Pulmonary artery endothelial cell (primary cell): ENCODE measurements at places on chromosomes 5 and 9. TPM values are rescaled to one million over a fixed set of nuclear protein-coding genes. Genes with fewer than 3 reads are reported as not detected.

RAB14 gene
- 36.3 and 39.3 TPM in 2 replicates for total RNA-seq

C5orf46 gene
- total RNA-seq, result 0.21 TPM in 1 of 2 replicates, not detected in the other

SNCAIP gene
- 8.9 and 18.9 TPM in 2 replicates for total RNA-seq

BRIX1 gene
- total RNA-seq, result 34.2 and 46.8 TPM in 2 replicates

DOK3 gene
- total RNA-seq, result 2.0 and 2.6 TPM in 2 replicates

CSF2 gene
- total RNA-seq, result 0.11 TPM in 1 of 2 replicates, not detected in the other

TRAF1 gene
- 1.7 and 2.5 TPM in 2 replicates for total RNA-seq

DIAPH1 gene
- total RNA-seq, result 42.7 and 52.6 TPM in 2 replicates

TAF1L gene
- total RNA-seq, result 0.04 TPM in 1 of 2 replicates, not detected in the other

MYORG gene
- total RNA-seq, result 3.5 and 5.7 TPM in 2 replicates

NUP188 gene
- 54.3 and 79.3 TPM in 2 replicates for total RNA-seq

MYMK gene
- not detected in 2 replicates for total RNA-seq

TAF11L5 gene
- total RNA-seq, result not detected in 2 replicates

PCDHGA9 gene
- total RNA-seq, result 1.2 and 1.8 TPM in 2 replicates

DYNC2I2 gene
- total RNA-seq, result 86.4 and 101 TPM in 2 replicates

RANBP3L gene
- not detected in 2 replicates for total RNA-seq

LMX1B gene
- total RNA-seq, result not detected in 2 replicates

CNTLN gene
- 8.6 and 11.0 TPM in 2 replicates for total RNA-seq

SAXO1 gene
- total RNA-seq, result under 0.01 TPM in 1 of 2 replicates, not detected in the other

PCDHGA5 gene
- 0.35 and 0.40 TPM in 2 replicates for total RNA-seq

STRBP gene
- 9.2 and 14.3 TPM in 2 replicates for total RNA-seq

STC2 gene
- 28.9 and 32.7 TPM in 2 replicates for total RNA-seq

NKD2 gene
- 0.13 TPM in 1 of 2 replicates, not detected in the other for total RNA-seq

FLT4 gene
- 1.5 and 3.2 TPM in 2 replicates for total RNA-seq

COL15A1 gene
- not detected in 2 replicates for total RNA-seq

ANKRD31 gene
- not detected in 2 replicates for total RNA-seq
